Naive B cell (primary cell): ENCODE measurements at places on chromosomes 4 and X. TPM values are rescaled to one million over a fixed set of nuclear protein-coding genes. Genes with fewer than 3 reads are reported as not detected.

PPM1K gene
- polyA plus RNA-seq = 136 TPM

GRCh38 chr4:7364979-7365378 is 69.8 kb downstream of the PSAPL1 start:
- no peak for DNase-seq
- H3K4me1 ChIP-seq = no peaks in the 10 kb centered on the region
- no peaks in the 10 kb centered on the region for H3K27me3 ChIP-seq
- H3K27ac ChIP-seq = no peak overlapping the region

MAGEC1 gene
- polyA plus RNA-seq = not detected

GRCh38 chr4:76830612-76830963 is 67.4 kb downstream of the SOWAHB start:
- no peak for DNase-seq
- peaks cover 6% of the 10 kb centered on the region for H3K27me3 ChIP-seq
- no peak overlapping the region for H3K4me3 ChIP-seq
- no peaks in the 10 kb centered on the region for H3K4me1 ChIP-seq
- H3K36me3 ChIP-seq = no peaks in the 10 kb centered on the region
- H3K27ac ChIP-seq = no peak overlapping the region

- no peaks in the 10 kb centered on the region for H3K4me1 ChIP-seq
- H3K4me3 ChIP-seq = no peak overlapping the region
- H3K27ac ChIP-seq = no peak overlapping the region
- no peaks in the 10 kb centered on the region for H3K36me3 ChIP-seq
- DNase-seq = no peak
Observed at GRCh38 chrX:118963159-118963558, 11.3 kb upstream of the LONRF3 start.

PTTG2 gene
- 0.89 TPM for polyA plus RNA-seq

ACE2 gene
- polyA plus RNA-seq = 0.11 TPM

MAGEA11 gene
- polyA plus RNA-seq = not detected
